ENCODE measurements at places on chromosomes 11 and 22.

DNA sequence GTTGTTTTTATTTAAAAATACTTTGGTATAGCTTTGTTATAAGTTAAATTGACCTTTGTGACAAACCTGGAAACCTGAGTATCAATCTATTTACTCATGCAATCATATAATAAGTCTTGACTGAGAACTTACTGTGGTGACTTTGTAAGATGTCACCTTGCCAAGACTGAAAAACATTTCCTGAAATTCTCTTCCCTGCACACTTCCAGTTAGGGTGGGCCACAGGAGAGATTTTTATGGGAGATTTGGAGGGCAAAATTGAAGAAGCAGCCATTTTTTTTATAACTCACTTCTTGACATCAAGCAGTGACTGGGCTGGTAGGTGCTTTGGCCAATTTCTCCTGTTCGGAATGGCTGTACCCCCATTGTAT lies 31.4 kb upstream of the GLYAT start:
- DNase-seq: no peak

DNA sequence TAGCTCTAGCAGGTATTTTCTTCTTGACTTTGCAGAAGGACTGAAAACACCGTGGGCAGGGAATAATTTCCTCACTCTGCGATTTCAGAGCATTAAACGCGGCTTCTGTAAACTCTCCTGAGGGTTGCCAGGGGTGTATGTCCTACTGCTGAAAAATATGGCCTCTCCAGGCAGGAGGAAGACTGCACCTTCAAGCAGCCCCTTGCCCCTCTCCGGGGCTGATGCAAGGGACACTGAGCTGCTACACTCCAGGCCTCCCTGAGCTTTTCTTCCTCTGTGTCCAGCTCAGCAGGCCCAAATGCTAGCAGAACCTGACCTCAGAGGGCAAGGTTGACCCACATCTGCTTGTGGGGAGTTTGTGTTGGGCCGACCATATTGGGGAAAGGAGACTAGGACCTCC lies 2.2 kb downstream of the CD6 start:
- DNase-seq: no peak

DNA sequence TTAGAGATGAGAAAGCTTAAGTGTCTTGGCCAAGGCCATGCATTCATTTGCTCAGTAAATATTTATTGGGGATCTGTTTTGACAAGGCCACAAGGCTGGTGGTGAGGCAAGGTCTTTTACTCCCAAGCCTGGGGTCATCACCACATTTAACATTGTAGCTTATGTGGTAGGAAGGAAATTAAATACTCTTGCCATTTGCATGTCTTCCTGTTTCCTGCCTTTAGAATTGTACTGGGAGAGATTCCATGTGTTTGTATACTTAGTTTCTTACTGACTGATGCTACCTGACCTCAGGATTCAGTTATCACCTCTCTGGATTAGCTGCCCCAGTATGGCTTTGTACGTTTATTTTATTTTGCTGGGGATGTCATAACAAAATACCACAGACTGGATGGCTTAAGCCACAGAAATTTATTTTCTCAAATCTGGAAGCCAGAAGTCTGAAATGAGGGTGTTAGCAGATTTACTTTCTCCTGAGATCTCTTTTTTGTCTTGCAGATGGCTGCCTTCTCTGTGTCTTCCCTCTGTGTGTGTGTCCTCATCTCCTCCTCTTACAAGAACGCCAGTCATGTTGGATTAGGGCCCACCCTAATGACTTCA lies 44.8 kb downstream of the SPECC1L start:
- DNase-seq: no peak

- DNase-seq: no peak
These were observed 571.5 kb downstream of the CNTN5 start for GRCh38 chr11:99592266-99592665.

- no peak for DNase-seq
These were observed 76.7 kb upstream of the WNT7B start for GRCh38 chr22:46053563-46054090.
